ENCODE measurements at places on chromosomes 6 and 20.
A peak's percentile ranks its signal among the peaks of the same experiment; 100 is the strongest.

DNA sequence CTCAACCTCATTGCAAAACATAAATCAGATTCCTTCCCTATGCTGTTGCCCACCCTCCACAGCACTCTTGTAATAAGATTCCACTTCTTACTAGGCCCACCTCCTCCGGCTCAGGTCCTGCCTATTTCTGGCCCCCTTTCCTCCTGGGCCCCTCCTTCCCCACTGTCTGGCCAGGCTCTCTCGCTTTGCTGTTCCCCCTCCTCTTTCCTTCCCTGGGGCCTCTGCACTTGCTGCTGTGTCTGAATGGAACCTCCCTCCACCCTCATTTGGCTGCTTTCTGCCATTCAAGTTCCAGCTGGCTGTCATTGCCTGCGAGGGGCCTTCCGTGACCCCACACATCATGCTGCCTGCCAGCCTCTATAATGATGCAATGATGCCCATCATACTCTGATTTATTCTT lies 38.9 kb downstream of the ARHGAP40 start:
- DNase-seq = no peak

DNA sequence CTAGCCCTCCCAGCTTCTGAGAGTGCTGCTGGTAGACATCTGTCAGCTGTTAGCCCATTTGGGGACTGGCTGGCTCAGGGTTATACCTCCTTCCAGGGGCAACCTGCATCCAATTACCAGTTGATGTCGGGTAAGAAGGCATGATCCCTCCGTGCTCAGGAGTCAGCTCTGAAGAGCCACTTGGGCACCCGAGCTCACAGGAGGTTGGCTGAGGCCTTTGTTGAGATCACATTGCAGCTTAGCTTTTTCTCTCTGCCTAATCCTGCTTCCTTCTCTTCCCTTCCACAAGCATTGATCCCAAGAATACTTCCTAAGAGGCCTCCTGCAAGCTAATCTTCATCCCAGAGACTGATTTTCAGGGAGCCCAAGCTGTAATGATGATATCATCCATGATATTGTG lies 35.5 kb downstream of the SCP2D1 start:
- no peak for DNase-seq

- DNase-seq = no peak
Measured at GRCh38 chr6:15810618-15811017, 147.8 kb upstream of the DTNBP1 start.

DNA sequence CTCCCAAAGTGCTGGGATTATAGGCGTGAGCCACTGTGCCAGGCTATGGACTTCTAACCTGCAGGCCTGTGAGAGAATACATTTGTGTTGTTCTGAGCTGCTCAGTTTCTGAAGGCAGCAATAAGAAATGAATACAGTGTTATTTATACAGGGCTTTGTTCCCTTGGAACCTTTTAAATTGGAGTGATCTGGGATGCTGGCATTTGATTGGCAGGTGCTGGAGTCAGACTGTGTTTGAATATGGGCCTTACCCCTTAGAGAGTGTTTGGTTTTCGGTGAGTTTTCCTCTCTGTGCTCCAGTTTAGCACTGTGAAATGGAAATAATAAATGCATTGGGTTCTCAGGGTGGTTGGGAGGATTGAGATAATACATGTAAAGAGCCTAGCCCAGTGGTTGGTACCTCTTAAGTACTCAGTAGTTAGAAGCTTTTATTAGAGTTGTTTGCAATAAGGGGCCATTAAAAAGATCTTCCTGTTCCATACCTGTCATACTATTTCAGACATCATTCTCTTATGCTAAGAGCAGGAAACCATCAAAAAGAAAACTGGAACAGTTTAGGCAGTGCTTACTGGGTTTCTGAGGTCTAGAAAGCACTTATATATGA lies 22.1 kb downstream of the BMP6 start:
- no peak for DNase-seq

DNA sequence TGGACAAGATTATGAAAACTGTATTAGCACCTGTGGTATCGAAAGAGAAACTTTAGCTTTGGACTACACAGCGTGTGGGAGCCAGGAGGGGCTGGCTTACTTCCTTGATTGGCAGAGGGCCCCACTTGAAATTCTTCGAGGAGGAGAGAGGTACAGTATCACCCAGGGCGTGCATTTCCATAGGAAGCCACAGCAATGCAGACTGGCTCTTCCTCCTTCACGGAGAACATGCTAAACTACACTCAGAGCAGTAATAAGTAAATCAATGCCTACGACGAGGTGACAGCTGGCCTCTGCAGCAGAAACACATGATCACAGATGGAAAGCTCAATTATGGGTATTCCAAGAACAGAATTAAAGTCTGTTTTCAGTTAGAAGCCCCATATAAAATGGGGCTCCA lies 44.2 kb downstream of the MYLK4 start:
- DNase-seq = no peak

GRCh38 chr20:37385659-37386504 lies 39.9 kb downstream of the SRC start:
- DNase-seq = no peak

DNA sequence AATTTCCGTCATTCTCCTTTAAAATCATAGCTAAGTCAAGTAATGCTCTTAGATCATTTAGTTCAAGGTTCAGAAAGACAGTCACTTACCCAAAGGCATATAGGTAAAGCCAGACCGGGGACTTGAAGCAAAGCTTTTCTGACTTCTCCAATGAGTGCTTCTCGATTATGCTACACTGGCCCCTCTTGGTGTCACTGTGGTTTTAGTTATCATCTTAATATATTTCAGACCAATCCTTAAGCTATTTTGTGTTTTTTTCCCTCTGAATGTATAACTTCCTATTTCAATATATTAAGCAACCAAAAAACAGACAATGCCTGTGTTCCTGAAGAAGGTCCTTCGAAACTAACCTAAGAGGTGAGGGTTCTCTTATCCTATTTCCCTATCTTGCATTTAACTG lies 3.9 kb downstream of the PRDM1 start:
- DNase-seq = no peak

- no peak for DNase-seq
Measured at GRCh38 chr6:82410151-82410648, 46.6 kb downstream of the TPBG start.

DNA sequence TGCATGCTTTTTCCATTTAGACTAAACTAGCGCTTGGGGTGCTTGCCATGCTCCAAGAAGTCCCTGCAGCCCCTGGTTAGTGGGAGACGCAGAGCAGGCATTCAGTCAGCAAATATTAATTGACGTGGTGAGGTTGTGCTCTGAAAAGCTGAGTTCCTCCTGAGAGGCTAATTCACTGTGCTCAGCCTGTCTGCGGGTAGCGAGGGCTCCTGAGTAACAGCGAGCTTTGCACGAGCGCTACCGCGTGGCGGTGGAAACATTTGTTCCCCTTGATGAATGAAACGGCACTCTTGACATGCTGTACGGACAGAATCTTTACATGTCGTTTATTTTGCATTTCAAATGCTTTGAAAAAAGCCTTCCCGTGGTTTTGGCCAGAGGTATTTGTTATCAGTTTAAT lies 170.6 kb upstream of the AGPAT4 start:
- peak; percentile 81 for DNase-seq

DNA sequence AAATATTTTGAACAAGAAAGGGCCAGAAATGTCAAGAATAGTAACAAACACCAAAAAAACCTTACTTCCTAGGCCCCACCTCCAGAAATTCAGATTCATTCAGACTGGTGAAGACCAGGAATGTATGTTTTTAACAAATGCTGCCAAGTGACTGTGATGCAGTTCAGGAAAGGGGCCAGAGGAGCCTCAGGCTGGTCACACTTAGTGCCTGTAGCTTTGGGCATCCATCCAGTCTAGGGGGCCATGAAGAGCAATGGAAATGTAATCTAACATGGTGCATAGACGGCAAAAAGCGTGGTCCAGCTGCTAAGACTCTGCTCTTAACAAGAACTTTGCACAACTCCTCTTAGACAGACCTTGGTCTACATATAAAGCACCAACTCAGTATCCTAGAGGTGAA lies 7.1 kb downstream of the GJA1 start:
- DNase-seq = no peak

- peak; percentile 72 for DNase-seq
Measured at GRCh38 chr6:155340464-155341129, 26.3 kb upstream of the TFB1M start.

DNA sequence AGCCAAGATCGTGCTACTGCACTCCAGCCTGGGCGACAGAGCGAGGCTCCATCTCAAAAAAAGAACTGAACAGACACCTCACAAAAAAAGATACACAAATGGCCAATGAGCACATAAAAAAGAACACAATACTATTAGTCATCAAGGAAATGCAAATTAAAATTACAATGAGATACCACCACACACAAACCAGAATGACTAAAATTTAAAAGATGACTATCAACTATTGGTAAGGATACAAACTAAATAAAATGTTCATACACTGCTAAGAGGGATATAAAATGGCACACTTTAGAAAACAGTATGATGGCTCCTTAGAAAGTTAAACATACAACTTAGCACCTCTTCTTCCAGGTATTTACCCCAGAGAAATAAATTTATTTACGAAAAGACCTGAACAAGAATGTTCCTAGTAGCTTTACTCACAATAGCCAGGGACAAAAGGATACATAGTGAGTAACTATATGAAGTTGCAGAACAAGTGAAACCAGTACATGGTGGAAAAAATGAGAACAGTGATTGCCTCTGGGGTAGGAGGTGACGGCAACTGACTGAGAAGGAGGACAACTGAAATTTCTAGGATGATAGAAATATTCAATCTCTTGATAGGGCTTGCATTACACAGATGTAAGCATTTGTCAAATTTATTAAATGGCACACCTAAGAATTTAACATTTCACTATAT lies 53.2 kb downstream of the FAM8A1 start:
- no peak for DNase-seq

GRCh38 chr6:140485740-140486449 lies 1111.4 kb upstream of the CITED2 start:
- DNase-seq = peak; percentile 91

- no peak for DNase-seq
Measured at GRCh38 chr20:46401478-46401860, 4.9 kb downstream of the ELMO2 start.

GRCh38 chr6:167426651-167427050 lies 101.8 kb downstream of the TTLL2 start:
- DNase-seq = no peak

- DNase-seq = no peak
Measured at GRCh38 chr20:59789686-59790085, 143.8 kb downstream of the SYCP2 start.

DNA sequence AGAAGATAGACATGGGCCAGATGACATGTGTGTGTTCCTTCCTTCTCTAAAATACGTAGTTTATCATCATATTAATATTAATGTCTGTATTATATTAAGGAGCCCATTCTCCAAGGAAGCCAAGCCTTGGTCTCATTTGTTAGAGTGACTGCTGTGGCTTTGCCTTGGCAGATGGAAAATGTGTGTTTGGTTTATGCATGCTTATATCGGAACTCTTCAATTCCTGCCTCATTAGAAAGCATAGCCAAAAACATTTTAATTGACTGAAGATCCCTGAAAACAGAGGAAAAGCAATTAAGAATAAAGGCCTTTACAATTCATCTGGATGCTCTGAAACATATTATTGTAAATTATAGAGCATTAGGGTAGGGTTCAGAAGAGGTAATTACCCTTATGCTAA lies 106.4 kb downstream of the COL9A1 start:
- no peak for DNase-seq

GRCh38 chr6:150799276-150799805 lies 66.2 kb upstream of the MTHFD1L start:
- no peak for DNase-seq

- no peak for DNase-seq
Measured at GRCh38 chr20:59784365-59784764, 149.1 kb downstream of the SYCP2 start.
